RWPE1 (cell line): ENCODE measurements at places on chromosomes 2 and 18.

GRCh38 chr18:46293742-46294181, 189.6 kb downstream of the HAUS1 start:
- DNase-seq = no peak

DNA sequence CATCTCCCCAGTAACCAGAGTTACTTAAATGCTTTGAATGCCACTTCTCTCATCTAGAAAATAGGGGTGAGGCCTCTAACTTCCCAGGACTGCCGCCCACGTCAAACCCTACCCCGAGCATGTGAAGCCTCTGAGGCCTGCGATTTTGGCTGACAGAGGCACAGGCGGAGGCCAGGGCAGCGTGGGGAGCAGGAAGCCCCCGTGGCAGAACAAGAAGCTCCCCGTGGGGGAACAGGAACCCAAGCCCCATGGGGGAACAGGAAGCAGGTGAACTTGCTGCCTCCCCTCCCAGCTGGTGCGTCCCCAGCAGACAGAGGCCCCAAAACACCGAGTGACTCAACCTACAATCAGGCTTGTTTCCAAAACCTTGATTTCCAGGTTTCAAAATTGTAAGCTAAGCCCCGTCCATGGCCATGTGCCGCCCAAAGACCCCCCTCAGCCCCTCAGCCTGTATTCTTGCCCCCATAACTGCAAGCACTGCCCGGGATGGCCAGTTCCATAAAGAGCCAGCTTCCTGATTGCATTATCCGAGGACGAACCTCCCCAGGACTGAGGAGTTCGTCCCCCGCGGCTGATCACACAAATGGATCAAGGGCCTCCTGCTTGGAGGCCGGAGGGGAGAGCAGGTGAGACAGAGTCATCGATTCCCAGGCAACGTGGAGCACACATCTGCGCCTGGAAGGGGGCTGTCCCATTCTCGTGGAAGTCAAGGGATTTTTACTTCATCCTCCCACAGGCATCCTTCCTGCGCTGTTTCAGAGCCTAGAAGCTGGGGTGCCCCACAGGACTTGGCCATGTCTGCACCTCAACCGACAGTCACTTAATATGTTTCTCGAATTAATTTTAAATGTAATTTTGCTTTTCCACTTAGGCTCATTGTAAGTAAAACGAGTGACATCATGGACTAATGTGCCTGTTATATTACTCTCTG, 36.3 kb upstream of the CTDP1 start:
- no peak for DNase-seq

DNA sequence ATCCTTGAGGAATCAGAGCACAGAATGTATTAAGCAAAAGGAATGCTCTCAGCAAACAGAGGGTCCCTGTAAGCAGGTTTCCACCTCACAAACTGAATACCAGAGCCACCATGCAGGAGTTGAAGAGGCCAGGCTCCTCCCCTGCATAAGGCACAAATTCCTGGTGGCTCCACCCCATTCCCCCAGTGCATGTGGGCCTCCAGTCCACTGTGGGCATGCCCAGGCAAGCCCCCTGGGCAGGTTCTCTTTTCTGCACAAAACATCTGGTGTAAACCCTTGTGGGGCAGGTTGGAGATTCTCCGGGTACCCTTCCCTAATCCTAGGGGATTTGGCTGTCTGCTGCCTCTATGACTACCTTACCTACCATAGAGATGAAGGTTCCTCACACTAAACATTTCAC, 166.5 kb downstream of the PTPRM start:
- DNase-seq = no peak

DNA sequence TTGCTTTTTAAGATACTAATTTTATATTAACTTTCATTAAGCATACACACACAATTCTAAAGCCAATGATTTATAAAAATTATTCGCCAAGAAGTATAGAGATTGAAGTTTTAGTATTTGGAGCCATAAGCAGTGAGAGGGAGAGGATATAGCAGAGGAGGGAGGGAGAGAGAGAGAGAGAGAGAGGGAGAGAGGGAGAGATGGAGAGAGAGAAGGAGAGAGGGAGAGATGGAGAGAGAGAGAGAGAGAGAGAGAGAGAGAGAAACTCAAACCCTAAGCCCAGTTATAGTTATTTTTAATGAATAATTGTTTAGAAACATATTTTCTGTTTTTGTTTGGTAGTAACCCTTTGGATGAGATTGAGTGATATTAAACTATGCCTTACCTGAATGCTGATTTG, 5.3 kb downstream of the TWIST2 start:
- DNase-seq = no peak

DNA sequence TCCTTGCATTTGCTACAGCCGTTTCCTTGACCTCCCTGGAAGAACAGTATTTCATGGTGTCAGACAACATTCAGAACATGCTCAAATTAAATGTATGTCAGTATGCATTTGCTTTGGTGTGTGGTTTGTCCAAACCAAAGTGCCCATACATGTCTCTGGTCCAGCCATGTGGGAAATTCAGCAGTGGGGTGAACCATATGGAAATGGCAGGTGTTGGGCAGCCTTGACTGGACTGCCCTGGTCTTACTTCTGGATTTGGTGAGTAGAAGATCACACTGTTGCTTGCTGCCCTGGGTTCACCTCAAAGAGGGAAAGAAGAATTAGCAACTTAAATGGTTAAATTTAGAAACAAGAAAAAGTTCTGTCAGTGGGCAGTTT, 84.5 kb downstream of the MSH2 start:
- DNase-seq = no peak

DNA sequence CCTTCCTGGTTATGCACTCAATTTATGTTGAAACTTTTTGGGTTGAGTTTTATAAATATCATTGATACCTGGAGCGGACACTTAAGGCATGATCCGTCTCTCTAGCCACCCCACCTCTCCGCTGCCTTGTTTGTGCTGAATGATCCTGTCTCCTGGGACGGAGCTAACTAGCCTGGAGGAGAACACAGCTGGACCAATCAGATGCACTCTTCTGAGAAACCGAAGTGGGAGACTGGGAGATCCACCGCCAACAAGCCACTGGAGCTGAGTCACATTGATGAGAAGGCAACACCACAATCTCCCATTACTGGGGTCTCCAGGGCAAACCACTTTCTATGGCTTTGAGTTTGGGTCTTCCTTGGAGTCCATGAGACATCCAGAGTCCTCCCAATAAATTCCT, 29.3 kb downstream of the CYP26B1 start:
- no peak for DNase-seq

- DNase-seq = no peak
Measured at GRCh38 chr18:35389095-35389618, 12.0 kb upstream of the ZNF396 start.
